ENCODE measurements at places on chromosomes 5 and 9. TPM values are rescaled to one million over a fixed set of nuclear protein-coding genes. Genes with fewer than 3 reads are reported as not detected.

Gene PCDHAC1
- polyA plus RNA-seq: 0.02 TPM

Gene CXCL14
- 17.0 TPM for polyA plus RNA-seq

GRCh38 chr9:131366761-131367401, 27.0 kb upstream of the PRRC2B start:
- H3K36me3 ChIP-seq: no peaks in the 10 kb centered on the region
- no peak for DNase-seq
- H3K4me3 ChIP-seq: no peak overlapping the region
- no peak overlapping the region for H3K27ac ChIP-seq
- no peaks in the 10 kb centered on the region for H3K27me3 ChIP-seq

DNA sequence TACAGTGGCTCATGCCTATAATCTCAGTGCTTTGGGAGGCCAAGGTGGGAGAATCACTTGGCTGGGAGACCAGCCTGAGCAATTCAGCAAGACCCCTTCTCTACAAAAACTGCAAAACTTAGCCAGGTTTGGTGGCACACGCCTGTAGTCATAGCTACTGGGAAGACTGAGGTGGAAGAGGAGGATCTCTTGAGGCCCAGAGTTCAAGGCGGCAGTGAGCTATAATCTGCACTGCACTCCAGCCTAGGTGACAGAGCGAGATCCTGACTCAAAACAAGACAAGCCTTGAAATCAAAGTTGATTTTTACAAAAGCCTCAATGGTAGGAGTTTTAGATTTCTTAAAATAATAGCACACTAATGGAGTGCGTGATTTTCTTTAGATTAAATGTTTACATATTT, 14.6 kb downstream of the UBE2D2 start:
- peaks cover 9% of the 10 kb centered on the region for H3K36me3 ChIP-seq
- H3K4me3 ChIP-seq: no peak overlapping the region
- no peaks in the 10 kb centered on the region for H3K27me3 ChIP-seq
- peaks cover 4% of the 10 kb centered on the region for H3K4me1 ChIP-seq
- DNase-seq: no peak

- H3K27ac ChIP-seq: no peak overlapping the region
- H3K4me1 ChIP-seq: no peaks in the 10 kb centered on the region
- H3K27me3 ChIP-seq: no peaks in the 10 kb centered on the region
- no peak for DNase-seq
These were observed 1440.8 kb upstream of the ACO1 start for GRCh38 chr9:30943446-30944224.

GRCh38 chr5:88691230-88691582, 191.8 kb downstream of the MEF2C start:
- no peak overlapping the region for H3K4me3 ChIP-seq
- peaks cover 83% of the 10 kb centered on the region for H3K27me3 ChIP-seq
- H3K4me1 ChIP-seq: no peaks in the 10 kb centered on the region
- H3K27ac ChIP-seq: no peak overlapping the region
- no peak for DNase-seq

DNA sequence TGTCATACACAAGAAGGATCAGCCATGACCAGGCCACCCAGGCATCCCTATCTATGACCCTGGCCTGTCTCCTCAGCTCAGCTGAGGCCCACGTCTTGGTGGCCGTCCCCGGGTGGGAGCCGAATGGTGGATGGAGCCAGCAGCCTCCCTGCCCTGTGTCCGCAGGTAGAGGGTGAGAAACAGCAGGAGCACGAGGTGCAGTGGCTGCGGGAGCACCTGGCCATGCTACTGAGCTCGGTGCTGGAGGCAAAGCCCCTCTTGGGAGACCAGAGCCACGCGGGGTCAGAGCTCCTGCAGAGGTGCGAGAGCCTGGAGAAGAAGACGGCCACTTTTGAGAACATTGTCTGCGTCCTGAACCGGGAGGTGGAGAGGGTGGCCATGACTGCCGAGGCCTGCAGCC, 24.5 kb downstream of the FBXW5 start:
- peaks cover 70% of the 10 kb centered on the region for H3K36me3 ChIP-seq
- no peak overlapping the region for H3K4me3 ChIP-seq
- peaks cover 3% of the 10 kb centered on the region for H3K4me1 ChIP-seq
- no peak for DNase-seq
- no peak overlapping the region for H3K27ac ChIP-seq
- no peaks in the 10 kb centered on the region for H3K27me3 ChIP-seq

Gene NTNG2
- polyA plus RNA-seq: 1.7 TPM

GRCh38 chr5:5671823-5672222, 249.3 kb downstream of the ICE1 start:
- no peaks in the 10 kb centered on the region for H3K4me1 ChIP-seq
- DNase-seq: no peak
- H3K27ac ChIP-seq: no peak overlapping the region
- no peaks in the 10 kb centered on the region for H3K27me3 ChIP-seq
- H3K36me3 ChIP-seq: no peaks in the 10 kb centered on the region

DNA sequence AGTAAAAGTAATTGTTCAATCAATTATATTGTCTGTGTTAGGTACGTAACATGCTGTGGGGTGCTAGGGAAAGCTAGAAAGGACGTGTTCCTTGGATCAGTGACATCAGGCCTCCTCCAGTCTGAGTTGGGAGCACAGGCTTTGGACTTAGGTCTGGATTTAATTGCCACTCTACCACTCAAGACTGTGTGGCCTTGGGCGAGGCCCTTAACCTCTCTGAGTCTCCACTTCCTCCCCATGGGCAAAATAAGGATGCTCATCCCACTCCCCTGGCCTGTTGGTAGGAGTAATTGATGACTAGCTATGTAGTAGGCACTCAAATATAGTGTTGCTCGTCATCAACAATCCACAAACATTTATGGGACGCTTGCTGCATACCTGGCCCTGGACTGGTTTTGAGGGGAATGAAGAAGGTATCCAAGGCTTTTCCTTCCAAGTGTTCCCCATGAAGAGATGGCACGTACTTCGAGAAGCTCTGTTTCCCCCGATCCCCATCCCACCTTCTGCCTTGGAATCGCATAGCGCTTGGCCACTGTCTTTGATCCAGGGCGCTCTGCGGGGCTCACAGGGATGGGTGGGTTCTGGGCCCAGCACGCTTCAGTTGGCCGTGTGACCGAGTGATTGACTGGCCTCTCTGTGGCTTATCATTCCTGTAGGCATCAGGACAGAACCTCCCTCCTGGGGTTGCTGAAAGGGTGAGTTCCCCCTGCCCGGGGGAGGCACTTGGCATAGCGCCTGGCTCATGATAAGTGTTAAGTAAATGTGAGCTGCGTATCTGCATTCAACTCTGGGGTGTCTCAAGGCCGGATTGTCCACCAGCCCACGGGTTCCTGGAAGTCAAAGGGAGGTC, 8.1 kb downstream of the FGF18 start:
- no peaks in the 10 kb centered on the region for H3K4me1 ChIP-seq
- no peak overlapping the region for H3K27ac ChIP-seq
- no peak for DNase-seq
- no peaks in the 10 kb centered on the region for H3K36me3 ChIP-seq

Gene BAAT
- polyA plus RNA-seq: 0.11 TPM

GRCh38 chr5:135944967-135945560, 9.7 kb downstream of the LECT2 start:
- H3K36me3 ChIP-seq: no peaks in the 10 kb centered on the region
- peak; percentile 6 for DNase-seq
- no peak overlapping the region for H3K27ac ChIP-seq
- no peak overlapping the region for H3K4me3 ChIP-seq
- no peaks in the 10 kb centered on the region for H3K27me3 ChIP-seq

DNA sequence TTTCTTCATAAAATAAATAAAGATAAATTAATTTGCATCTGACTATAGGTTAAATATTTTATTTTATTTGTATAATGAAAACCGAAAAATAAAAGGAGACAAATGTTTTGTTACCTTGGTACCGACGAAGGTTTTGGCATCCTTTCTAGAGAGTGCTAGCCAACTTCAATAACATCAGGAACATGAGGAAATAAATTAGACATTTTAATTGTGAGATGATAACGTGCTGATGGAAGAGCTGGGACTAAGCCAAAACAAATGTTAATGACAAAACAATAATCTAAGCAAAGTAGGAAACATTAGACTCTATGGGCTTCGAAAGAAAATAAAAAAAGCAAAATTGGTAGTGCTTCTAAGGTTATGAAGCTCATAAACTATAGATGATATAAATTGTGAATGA, 201.0 kb downstream of the IRX2 start:
- no peaks in the 10 kb centered on the region for H3K27me3 ChIP-seq
- no peaks in the 10 kb centered on the region for H3K36me3 ChIP-seq
- DNase-seq: no peak

GRCh38 chr5:8601831-8602354, 732.9 kb downstream of the MTRR start:
- no peaks in the 10 kb centered on the region for H3K27me3 ChIP-seq
- H3K4me3 ChIP-seq: no peak overlapping the region
- DNase-seq: no peak
- no peaks in the 10 kb centered on the region for H3K36me3 ChIP-seq
- H3K4me1 ChIP-seq: no peaks in the 10 kb centered on the region

Gene NR2F1
- polyA plus RNA-seq: 0.94 TPM

Gene HTR4
- 0.05 TPM for polyA plus RNA-seq

DNA sequence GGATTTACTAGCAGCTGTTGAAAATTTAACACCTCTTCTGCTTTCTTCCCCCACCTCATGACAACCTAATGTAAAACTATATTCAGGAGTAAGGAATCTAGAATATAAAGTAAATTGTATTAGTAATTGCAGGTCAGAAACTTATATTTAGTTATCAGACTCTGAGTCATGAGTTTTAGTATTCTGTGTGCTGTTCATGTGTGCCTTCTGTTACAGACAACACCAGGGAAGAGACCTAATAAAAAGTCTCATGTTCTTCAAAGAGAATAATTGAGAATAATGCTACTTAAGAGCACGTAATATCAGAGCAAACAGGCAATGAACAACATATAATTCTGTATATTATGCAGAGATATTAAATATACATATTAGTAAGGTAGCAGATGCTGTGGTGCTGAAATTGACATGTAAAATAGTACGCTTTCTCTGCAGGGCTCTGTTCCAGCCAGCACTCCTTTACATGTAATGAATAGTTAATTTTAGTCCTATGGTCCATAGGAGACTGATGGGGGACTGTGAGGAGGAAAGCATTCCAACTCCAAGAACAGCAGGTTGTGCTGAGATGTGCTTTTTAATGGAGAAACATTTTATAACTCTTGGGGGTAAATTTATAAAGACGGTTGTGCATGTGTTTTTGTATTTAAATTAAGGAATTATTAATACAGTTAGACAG, 106.4 kb downstream of the ZSWIM6 start:
- no peaks in the 10 kb centered on the region for H3K27me3 ChIP-seq
- H3K4me3 ChIP-seq: no peak overlapping the region
- no peaks in the 10 kb centered on the region for H3K4me1 ChIP-seq
- H3K27ac ChIP-seq: no peak overlapping the region

- no peaks in the 10 kb centered on the region for H3K4me1 ChIP-seq
- H3K27ac ChIP-seq: no peak overlapping the region
- no peak for DNase-seq
- no peak overlapping the region for H3K4me3 ChIP-seq
These were observed 4.5 kb downstream of the OBP2A start for GRCh38 chr9:135550344-135550918.

- no peak overlapping the region for H3K4me3 ChIP-seq
- H3K27me3 ChIP-seq: no peaks in the 10 kb centered on the region
- H3K36me3 ChIP-seq: no peaks in the 10 kb centered on the region
- no peaks in the 10 kb centered on the region for H3K4me1 ChIP-seq
These were observed 21.1 kb upstream of the IGFBPL1 start for GRCh38 chr9:38445154-38446043.

GRCh38 chr5:151162776-151163175, 5.2 kb upstream of the ANXA6 start:
- H3K27me3 ChIP-seq: no peaks in the 10 kb centered on the region
- H3K4me1 ChIP-seq: peaks cover 18% of the 10 kb centered on the region
- H3K36me3 ChIP-seq: no peaks in the 10 kb centered on the region
- no peak for DNase-seq
- no peak overlapping the region for H3K4me3 ChIP-seq
- no peak overlapping the region for H3K27ac ChIP-seq

DNA sequence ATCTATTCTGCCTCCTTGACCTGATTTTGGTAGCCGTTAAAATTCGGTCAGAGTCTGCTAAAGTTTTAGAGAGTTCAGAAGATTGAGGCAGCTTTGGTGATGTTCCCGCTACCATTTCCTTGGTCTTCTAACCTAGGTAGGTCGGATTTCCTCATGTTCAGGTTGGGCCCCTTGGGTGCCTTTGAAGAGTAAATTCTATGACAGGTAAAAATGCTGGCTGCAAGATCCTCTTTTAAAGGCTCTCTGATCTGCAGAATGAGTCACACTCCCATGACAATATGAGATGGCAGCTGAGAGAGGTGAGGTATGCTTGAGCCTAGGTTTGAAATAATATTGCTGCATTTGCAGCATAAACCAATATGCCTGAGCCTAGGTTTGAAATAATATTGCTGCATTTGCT, 198.9 kb downstream of the TSSK1B start:
- DNase-seq: no peak
- H3K27me3 ChIP-seq: no peaks in the 10 kb centered on the region
- no peaks in the 10 kb centered on the region for H3K36me3 ChIP-seq
- no peak overlapping the region for H3K27ac ChIP-seq
- no peak overlapping the region for H3K4me3 ChIP-seq
- H3K4me1 ChIP-seq: no peaks in the 10 kb centered on the region

Gene IL31RA
- polyA plus RNA-seq: 2.9 TPM

Gene INSYN2B
- not detected for polyA plus RNA-seq

Gene CCL27
- 48.4 TPM for polyA plus RNA-seq

Gene ARSI
- 0.59 TPM for polyA plus RNA-seq

Gene GABRA1
- polyA plus RNA-seq: 0.66 TPM

DNA sequence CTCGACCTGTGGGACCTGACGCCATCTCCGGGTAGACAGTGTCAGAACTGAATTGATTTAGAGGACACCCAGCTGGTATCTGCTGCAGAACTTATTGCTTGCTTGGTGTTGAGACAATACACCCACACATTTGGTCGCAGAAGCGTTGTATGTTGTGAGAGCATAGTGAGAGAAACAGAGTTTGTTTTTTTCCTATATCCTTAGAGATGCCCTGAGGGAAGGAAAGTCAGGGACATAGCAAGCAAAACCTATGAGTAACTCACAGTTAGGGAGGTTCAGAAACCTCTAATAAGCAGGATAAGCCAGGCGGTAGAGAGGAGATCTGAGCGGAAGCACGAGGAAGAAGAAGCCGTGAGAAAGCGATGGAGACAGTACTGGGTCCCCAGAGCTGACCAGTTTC, 59.8 kb downstream of the PTCD2 start:
- H3K36me3 ChIP-seq: no peaks in the 10 kb centered on the region
- H3K27me3 ChIP-seq: no peaks in the 10 kb centered on the region
- H3K4me3 ChIP-seq: no peak overlapping the region
- peak overlapping the region; percentile 15 for H3K27ac ChIP-seq

DNA sequence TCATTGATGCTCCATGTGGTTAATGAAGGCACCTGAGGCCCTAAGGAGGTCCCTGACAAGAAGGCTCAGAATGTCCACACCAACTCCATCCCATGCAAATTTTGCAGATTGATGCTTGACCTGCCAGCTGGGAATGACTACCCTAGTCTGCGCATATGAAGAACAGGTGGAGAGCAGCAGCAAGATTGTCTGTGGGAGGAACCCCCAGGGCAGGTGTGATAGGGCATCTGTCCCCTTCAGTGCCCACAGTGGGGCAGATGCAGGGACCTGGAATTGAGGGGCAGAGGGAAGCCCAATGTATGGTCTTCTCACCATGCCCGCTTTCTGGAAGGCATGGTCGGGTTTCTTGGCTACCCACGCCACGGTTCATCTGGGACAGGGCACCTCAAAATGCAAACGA, 79.6 kb downstream of the MACROH2A1 start:
- no peak overlapping the region for H3K4me3 ChIP-seq
- H3K27me3 ChIP-seq: no peaks in the 10 kb centered on the region
- no peaks in the 10 kb centered on the region for H3K36me3 ChIP-seq
- H3K4me1 ChIP-seq: peaks cover 2% of the 10 kb centered on the region

GRCh38 chr9:4781408-4781807, 11.3 kb upstream of the RCL1 start:
- no peaks in the 10 kb centered on the region for H3K4me1 ChIP-seq
- no peak for DNase-seq

- no peak overlapping the region for H3K4me3 ChIP-seq
- H3K27me3 ChIP-seq: no peaks in the 10 kb centered on the region
- peaks cover 9% of the 10 kb centered on the region for H3K4me1 ChIP-seq
- DNase-seq: no peak
These were observed 27.0 kb downstream of the SPACA9 start for GRCh38 chr9:132905726-132906125.

Measured in thymus (tissue), 14 donors.